Retina (tissue), 1 donor: ENCODE measurements at places on chromosomes 2 and 18.

- DNase-seq = no peak
Observed at GRCh38 chr2:224253464-224253863, 148.4 kb downstream of the FAM124B start.

DNA sequence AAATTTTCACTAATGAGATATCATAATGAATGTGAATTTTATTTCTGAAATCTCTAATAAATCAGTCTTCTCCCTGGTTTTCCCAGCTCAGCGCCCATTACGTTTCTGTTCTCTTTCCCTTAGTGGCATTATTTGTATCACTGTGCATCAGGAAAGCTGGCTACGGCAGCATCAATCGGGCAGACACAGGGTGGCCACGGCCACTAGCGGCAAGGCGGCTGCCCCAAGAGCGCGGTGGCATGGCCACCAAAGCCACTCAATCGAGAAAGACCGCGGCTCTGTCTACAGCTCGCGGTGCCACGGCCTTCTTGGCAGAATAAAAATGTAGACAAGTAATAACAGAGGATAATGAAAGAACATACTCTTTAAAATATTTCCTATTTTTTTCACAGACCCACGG is 168.0 kb downstream of the RPIA start:
- no peak for DNase-seq

DNA sequence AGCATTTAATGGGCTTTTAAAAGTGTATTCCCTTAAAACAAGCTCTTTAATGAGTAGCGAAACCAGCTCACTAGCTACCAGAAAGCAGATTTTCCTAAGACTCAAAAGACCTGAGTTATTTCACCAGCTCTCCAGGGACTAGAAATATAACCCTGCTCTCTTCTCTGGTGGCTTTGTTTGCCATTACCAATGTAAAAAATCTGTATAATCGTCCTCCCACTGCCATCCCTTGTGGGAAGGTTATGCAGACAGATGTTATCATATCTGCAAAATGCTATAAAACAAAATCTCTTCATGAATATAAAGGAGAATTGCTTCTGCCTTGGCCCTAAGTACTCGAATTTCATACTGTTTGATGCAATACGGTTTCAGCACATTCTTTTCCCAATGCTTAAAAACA is 335.2 kb downstream of the NUP35 start:
- no peak for DNase-seq

DNA sequence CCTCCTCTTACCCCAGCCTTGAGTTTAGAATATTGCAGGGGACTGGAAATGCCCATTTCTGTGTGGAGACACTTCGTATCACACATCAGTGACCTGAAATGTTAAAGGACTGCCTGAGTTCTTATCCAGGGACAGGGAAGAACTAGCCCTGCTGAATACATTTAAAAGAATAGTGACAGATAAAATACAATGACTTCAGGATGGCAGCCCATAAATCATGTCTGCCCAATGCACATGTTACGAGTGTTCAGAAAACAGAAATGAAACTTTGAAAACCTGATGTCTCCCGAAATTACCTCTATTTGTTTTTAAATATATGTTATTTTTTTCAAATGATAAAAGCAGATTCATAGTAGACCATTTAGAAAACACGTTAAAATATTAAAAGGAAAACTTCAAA is 22.3 kb upstream of the RAB12 start:
- DNase-seq = no peak

DNA sequence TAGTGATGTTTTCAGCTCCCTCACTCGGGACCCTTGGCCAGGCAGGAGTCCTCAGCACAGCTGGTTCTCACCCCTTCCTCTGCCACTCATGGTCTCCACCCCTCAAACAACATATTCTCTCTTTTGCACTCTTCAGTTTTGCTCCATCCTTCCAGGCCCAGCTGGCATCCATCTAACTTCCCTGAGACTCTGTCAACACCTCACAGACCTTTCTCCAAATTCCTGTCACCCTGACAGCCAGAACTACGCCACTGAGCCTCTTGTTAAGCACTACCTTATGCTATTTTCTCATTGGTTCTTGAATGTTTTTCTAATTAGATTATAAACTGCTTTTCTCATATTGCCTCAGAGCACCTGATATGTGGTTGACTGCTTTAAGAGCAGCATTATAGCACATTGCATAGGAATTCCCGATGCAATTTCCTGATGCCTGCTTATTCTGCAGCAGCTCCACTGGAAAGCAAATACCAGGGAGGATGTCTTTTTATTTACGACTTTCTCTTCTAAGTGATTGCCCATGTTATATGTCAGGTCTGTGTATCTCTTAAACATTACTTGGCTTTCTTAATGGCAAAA is 12.4 kb upstream of the INO80C start:
- DNase-seq = no peak

GRCh38 chr18:57445488-57446319 is 10.5 kb downstream of the ONECUT2 start:
- DNase-seq = no peak

DNA sequence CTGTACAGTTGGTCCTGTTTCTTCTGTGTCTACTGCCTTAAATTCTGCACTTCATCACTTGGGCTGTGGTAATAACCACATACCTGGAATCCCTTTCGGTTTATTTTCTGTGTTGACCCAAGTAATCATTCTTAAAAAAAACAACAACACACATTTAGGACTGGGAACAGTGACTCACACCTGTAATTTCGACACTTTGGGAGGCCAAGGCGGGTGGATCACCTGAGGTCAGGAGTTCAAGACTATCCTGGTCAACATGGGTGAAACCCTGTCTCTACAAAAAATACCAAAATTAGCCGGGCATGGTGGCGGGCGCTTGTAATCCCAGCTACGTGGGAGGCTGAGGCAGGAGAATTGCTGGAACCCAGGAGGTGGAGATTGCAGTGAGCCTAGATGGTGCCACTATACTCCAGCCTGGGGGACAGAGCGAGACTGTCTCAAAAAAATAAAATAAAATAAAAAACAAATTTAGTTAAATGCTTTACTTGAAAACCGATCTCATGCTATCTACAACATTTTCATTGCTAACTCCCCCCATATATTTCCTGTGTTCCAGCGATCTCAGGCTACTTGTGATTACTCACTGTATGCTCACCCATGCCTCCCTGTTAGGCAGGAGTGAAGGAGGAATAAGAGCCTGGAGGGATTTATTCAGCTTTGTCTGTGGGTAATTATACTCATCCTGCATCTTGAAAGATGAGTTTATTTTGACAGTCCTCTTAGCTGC is 18.2 kb downstream of the ACSL3 start:
- no peak for DNase-seq

DNA sequence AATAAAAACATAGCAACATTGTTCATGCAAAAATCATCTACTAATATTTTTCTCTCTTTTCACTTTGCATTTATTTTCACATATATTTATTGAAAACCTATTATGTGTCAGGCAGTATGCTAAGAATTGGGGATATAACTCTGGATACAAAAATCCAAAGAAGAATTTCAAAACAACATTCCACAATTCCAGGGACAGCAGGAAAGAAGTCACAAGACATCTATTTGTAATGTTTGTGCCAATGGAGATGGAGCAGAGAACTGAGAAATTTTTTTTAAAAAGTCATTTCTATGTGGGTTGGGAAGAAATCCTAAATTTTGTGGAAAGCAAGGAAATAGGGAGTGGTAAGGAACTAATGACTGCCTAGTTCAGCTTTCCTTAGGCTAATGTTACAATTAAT is 128.6 kb upstream of the TLK1 start:
- DNase-seq = no peak

DNA sequence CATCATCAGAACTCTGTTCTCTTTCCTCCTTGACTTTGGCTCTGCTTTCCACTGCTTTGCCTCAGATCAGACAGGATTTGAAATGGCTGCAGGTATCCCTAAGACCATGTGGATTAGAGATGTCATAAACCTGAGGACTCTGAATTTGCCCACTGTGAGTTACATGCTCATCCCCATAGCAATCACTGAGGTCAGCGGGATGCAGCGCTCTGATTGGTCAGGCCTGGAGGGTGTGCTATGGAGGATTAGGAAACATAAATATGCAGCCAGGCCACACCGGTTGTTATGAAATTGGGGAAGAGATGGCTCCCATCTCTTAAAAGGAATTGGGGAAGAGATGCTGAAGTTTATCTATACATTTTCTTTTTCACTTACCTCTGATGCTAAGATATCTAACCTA is 73.7 kb upstream of the DNAJC10 start:
- DNase-seq = no peak

- no peak for DNase-seq
Observed at GRCh38 chr2:128159437-128159836, 68.4 kb downstream of the UGGT1 start.

GRCh38 chr2:168708080-168708479 is 94.4 kb upstream of the NOSTRIN start:
- no peak for DNase-seq

- no peak for DNase-seq
Observed at GRCh38 chr2:112725545-112726457, 5.0 kb downstream of the NT5DC4 start.

GRCh38 chr2:216752855-216753505 is 57.6 kb upstream of the IGFBP5 start:
- no peak for DNase-seq

DNA sequence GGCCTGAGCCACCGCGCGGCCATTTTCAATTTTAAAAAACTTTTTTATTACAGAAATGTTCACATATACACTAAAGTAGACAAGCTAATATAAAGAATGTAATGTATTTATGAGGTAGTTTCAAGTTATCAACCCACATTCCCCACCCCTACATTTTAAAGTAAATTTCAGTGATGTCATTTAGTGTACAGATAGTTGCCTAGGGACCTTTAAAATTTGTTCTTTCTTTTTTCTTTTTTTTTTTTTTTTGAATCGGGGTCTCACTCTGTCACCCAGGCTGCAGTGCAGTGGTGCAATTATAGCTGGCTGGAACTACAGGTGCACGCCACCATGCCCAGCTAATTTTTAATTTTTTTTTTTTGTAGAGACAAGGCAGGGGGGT is 2.6 kb upstream of the LIMS1 start:
- no peak for DNase-seq

- no peak for DNase-seq
Observed at GRCh38 chr2:142944721-142945120, 67.3 kb downstream of the KYNU start.

- peak; percentile 70 for DNase-seq
Observed at GRCh38 chr18:8705238-8705960, at the start of gene MTCL1. MTCL1 (plus strand) TSS chr18:8705556; CDS start chr18:8705661, 105 bp downstream.

DNA sequence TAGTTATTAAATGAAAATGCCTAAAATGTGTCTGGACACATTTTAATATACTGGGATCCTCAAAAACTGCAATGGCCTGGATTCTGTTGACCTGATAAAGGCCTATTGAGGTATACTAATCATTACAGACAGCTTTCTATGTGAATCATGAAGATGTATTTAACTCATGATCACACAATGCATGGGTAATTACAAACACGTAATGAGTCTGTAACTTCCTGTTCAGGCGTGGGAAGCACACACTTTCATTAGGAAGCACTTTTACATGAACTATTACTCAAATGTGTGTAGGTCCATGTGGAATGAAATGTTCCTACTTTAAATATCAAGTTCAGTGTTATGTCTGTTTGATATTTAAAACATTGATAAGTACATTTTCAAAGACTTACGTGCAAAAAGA is 108.7 kb downstream of the NCKAP5 start:
- no peak for DNase-seq

GRCh38 chr2:234308813-234309195 is 188.1 kb downstream of the ARL4C start:
- no peak for DNase-seq

DNA sequence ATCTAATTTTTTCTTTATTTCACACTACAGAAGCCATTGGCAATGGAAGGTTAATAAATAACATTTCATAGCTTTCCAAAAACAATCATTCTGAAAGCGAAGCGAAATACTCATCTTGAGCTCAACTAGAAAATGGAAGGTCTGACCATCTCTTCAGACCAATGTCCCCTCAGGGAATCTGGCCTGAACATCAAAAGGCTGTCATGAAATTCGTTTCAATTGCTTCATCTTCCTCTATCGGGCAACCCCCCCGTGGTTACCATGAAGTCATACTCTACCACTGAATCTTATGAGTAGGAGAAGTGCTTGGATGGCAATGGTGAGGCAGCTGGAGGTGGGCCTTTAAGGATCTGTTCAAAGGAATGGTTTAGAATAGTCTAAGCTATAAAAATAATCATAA is 22.9 kb upstream of the CYTIP start:
- DNase-seq = no peak

GRCh38 chr2:197259470-197259999 is 51.0 kb downstream of the ANKRD44 start:
- no peak for DNase-seq

DNA sequence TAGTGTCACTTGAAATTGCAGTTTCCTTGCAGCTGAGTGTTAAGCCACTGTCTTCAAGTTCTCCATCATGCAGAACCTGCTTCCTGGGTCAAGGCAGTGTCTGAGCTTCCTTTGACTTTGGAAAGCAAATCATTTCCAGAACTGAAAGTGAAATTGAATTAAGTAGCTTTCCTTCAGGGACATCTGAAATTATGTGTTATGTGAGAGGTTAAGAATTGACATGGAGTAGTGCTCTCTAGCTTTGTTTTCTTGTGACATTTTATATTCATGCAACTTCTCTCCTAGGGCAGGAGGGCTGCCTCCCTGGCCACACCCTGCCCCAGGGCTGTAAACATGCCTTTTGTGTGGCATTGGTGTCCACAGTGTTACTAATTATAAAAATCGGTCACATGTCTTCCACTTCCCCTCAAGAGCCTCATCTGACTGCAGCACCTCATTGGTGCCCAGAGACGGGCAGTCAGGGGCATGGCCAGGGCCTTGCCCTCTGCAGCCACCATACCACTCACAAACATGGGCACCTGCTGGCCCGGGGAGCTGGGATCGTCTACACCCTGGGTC is 14.4 kb downstream of the RAB12 start:
- no peak for DNase-seq

GRCh38 chr2:113351375-113352355 is 72.9 kb upstream of the PAX8 start:
- DNase-seq = no peak

DNA sequence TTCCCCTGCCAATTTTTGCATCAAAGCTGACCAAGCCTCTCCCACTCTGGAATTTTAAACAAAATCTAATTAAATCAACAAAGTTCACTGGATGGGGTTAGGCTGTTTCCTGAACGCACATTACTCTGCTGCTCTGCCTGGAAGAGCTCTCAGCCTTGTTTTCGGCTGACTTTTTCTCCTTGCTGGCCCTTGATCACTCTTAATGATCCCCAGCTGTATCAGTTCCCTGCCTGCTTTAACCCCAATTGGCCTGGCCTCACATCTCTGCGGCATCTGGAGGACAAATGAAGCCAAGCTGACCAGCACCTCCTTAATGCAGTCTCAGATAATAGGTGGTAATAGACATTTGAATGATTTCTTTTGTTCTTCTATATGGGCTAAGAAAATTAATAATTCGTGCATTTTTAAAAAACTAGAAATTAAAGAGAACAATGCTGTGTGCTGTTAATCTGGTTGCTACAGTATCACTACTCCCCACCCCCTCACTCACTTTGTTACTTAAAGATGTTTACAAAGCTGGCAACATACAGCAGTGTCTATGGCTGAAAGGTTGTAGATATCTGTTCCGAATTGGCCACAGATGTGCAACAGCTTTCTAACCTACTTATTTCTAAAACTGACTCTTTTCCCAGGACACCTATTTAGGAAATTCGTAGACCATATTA is 415.2 kb upstream of the KCNH7 start:
- peak; percentile 13 for DNase-seq

GRCh38 chr18:50289108-50289443 is 1.6 kb upstream of the CXXC1 start:
- no peak for DNase-seq
